ENCODE measurements at places on chromosomes 4 and X.

DNA sequence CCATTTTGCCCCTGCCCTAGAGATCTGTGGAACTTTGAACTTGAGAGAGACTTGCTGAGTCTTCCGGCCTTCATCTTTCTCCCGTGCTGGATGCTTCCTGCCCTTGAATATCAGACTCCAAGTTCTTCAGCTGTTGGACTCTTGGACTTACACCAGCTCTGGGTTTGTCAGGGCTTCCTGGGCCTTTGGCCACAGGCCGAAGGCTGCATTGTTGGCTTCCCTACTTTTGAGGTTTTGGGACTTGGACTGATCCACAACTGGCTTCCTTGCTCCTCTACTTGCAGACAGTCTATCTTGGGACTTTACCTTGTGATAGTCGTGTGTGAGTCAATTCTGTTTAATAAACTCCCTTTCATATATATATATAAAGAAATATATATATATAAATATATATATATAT lies 1071.0 kb downstream of the ADGRL3 start:
- no peak for DNase-seq

DNA sequence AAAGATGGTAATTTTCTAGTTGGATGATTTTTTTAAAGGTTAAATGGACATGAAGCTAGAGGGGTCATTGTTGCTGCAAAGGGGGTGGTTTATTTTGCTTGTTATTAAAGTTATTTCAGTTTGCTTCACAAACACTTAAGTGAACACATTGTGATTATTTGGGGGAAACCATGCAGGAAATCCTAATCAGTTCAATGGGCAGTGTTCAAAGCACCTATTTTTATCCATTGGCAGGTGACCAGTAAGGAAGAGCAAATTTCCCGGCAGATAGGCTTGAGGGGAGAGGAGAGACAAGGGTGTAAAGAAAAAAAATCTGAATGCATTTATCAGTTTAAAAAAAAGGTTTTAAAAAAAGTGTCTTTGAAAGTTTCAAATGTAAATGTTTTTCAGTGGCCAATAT lies 17.6 kb downstream of the GPR174 start:
- DNase-seq: no peak

DNA sequence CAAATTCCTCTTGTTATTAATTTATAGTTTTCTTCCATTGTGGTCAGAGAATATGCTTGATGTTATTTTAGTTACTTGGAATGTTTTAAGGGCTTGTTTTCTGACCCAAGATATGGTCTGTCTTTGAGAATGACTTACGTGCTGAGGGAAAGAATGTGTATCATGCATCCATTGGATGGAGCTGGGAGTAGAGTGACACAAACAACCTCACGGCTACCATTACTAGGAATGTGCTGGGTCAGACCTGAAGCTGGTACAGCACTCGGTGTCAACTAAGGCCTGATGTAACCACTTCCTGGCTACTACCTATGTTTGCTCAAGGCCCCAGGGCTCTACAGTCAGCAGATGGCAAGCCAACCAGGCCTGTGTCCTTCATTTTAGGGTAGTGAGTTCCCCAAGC lies 257.8 kb downstream of the FAT4 start:
- no peak for DNase-seq

DNA sequence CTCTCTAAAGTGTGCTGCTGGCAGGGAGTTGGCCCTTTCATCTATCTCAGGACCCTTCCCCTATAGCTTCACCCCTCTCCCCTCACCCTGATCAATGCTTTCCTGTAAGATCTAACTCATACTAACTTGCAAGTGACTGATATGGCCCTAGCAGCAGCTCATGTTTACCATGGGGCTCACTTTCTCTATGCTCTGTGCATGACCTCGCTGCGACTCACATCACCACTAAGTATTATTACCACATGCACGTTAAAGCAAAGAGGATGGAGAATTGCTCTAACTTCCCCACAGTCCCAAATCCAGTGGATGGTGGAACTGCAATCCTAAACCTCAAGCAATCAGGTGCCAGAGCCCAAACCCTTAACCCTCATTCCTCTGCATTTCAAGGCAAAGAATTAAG lies 626.6 kb downstream of the MID1IP1 start:
- peak; percentile 4 for DNase-seq

DNA sequence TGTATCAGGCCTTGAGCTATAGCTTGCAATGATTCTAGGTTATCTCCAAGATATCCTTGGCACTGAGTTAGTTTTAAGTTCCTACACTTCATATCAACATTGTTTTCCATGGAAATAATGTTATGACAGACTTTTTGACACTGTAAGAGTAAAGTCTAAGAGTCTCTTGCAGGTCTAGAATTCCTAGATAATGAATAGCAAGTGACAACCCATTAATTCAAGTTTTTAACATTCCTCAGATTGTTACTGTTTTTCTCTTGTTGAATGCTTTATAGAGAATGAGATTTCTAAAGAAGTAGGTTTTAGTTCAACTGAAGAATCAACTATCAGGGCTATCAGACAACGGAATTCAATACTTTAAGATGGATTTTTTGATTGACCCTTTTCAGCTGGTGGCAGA lies 276.1 kb downstream of the PPP3CA start:
- peak; percentile 5 for DNase-seq

GRCh38 chr4:2968381-2968780 lies 5.0 kb downstream of the GRK4 start:
- DNase-seq: no peak

- no peak for DNase-seq
Observed at GRCh38 chr4:187576751-187577150, 418.8 kb upstream of the ZFP42 start.

Measured in GM03348 (cell line).